NCI-H460 (cell line): ENCODE measurements at places on chromosomes 5 and 9. TPM values are rescaled to one million over a fixed set of nuclear protein-coding genes. Genes with fewer than 3 reads are reported as not detected.

Gene TPD52L3
- total RNA-seq, result not detected in 2 replicates

Gene DCANP1
- not detected in 2 replicates for total RNA-seq

Gene AGGF1
- total RNA-seq, result 30.9 and 31.4 TPM in 2 replicates

Gene ISL1
- not detected in 2 replicates for total RNA-seq

Gene IL31RA
- total RNA-seq, result not detected in 2 replicates

Gene NPR3
- total RNA-seq, result 21.3 and 21.5 TPM in 2 replicates

Gene MTREX
- 107 and 128 TPM in 2 replicates for total RNA-seq

Gene MEIKIN
- not detected in 2 replicates for total RNA-seq

Gene SLC25A25
- total RNA-seq, result 15.2 and 15.5 TPM in 2 replicates

Gene DRD1
- not detected in 2 replicates for total RNA-seq

Gene GABBR2
- 5.9 and 7.3 TPM in 2 replicates for total RNA-seq

Gene TAF11L5
- not detected in 2 replicates for total RNA-seq

Gene BTNL9
- total RNA-seq, result 1.0 TPM in 2 replicates

Gene ZNF608
- 1.0 and 1.2 TPM in 2 replicates for total RNA-seq

Gene OR1Q1
- not detected in 2 replicates for total RNA-seq

Gene TBC1D2
- 12.6 and 14.5 TPM in 2 replicates for total RNA-seq

Gene ESM1
- 22.7 and 25.6 TPM in 2 replicates for total RNA-seq

Gene ARSK
- 10.0 and 12.4 TPM in 2 replicates for total RNA-seq

Gene NUTM2G
- total RNA-seq, result not detected in 2 replicates

Gene CAVIN4
- total RNA-seq, result 0.67 and 1.4 TPM in 2 replicates

Gene BNC2
- 5.7 and 5.8 TPM in 2 replicates for total RNA-seq

Gene PRDM9
- not detected in 2 replicates for total RNA-seq

Gene ARSB
- total RNA-seq, result 17.8 and 20.0 TPM in 2 replicates

Gene PLGRKT
- total RNA-seq, result 42.6 and 53.0 TPM in 2 replicates

Gene WNT8A
- not detected in 2 replicates for total RNA-seq

Gene FBP1
- total RNA-seq, result 0.12 TPM in 1 of 2 replicates, not detected in the other

Gene PCDHGA6
- 1.1 and 1.2 TPM in 2 replicates for total RNA-seq

Gene HMMR
- total RNA-seq, result 75.7 and 78.2 TPM in 2 replicates

Gene MSX2
- 11.7 TPM in 2 replicates for total RNA-seq

Gene LAMC3
- 8.9 and 9.2 TPM in 2 replicates for total RNA-seq

Gene TNFSF15
- total RNA-seq, result not detected in 2 replicates

Gene SELENOP
- total RNA-seq, result 2.6 and 4.5 TPM in 2 replicates

Gene SLC6A19
- total RNA-seq, result not detected in 2 replicates

Gene GBA2
- total RNA-seq, result 19.8 and 24.0 TPM in 2 replicates

Gene ADAMTSL2
- not detected in 2 replicates for total RNA-seq

Gene SMIM32
- not detected in 2 replicates for total RNA-seq
